ENCODE measurements at places on chromosomes 2 and 18. TPM values are rescaled to one million over a fixed set of nuclear protein-coding genes. Genes with fewer than 3 reads are reported as not detected.

DNA sequence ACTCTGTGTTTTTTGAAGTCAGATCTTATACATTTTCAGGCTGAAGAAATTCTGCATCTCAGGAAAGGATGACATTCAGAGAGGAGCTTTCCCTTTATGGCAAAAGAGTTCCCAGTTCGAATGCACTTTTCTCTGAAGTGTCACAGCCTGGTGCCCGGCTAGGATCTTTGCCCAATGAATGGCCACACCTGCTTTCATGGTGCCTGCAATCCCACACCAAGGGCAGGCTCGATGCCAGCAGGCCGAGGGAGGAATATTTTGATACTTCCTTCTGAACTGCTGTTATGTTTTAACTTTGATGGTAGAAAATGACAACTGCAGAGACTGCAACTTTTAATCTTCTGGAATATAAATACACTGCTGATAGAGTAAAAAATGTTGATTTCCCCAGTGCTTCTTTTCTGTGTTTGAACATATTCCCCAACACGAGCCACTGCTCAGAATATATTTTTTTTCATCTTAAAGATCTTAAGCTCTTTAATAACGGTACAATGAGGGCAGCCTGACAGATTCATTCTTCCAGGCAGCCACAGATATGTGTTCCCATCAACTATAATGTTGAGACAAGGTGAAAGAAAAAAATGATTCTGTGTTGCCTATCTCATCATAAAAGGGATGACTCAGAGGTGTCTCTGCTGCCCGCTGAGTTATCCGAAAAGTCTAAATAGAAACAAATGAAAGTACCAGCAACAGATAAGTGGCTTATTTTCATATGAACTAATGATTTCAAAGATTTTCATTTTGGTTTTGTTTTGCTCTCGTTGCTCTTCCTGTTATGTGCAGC lies 848.5 kb downstream of the DCDC2C start:
- no peak for DNase-seq

DNA sequence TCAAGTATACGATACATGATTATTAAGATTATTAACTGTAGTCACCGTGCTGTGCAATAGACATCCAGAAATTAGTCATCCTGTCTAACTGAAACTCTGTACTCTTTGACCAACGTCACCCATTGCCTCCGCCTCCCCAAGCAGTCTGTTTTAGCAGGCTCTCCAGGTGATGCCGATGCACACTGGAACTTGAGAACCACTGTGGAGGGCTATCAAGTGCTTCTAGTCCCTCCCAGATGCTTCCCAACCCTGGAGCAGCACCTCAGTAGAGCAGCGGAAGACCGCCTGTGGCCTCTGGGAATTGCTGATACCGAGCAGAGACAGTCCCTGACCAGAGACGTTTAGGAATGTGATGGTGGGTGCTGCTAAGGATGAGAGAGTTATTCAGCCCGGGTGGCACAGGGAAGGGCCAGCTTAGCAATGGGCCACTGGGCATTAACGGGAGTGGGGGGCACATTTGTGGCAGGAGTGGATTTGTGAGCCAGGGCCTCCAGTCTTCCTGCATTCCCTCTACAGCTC lies 50.7 kb downstream of the LIPG start:
- no peak for DNase-seq

DNA sequence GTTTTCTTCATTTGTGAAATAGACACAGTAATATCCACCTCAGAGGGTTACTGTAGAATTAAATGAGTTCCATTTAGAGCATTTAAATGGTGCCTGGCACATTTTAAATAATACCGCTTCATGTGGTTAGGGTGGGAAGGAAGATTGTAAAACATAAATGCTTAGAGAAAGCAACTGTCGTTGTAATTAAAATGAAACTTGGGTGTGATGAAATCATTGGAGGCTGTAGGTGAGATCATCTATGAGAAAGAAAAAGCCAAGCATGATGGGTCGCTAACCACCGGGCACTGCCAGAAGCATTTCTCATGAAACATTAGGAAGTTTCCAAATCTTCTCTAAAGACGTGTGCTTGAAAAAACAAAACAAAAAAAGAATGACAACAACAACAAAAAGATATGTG lies 8.2 kb upstream of the SLC39A10 start:
- DNase-seq, result no peak

GRCh38 chr2:238644095-238645081 lies 203.5 kb upstream of the TWIST2 start:
- peak; percentile 54 for DNase-seq

DNA sequence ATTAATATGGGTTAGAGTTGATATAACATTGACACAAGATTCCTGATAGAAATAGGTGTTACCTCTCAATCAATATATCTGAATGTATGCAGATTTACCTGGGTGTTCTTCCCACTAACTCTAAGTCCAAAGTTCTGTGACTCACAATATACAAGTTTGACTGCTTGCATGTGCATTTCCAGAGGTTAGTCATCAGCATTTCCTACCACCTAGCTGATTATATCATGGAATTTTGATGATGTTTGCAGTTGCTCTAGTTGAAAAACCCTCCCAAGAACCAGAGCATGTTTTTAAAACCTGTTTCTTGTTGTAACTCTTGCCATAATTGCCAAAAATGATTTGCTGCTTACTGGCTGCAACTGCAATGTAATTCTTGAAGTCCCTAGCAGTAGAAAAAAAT lies 15.0 kb upstream of the DSG1 start:
- DNase-seq, result no peak

LBH gene
- total RNA-seq, result 23.0 TPM

EPB41L5 gene
- total RNA-seq, result 17.3 TPM

GREB1 gene
- total RNA-seq, result 0.64 TPM

ESPNL gene
- 0.53 TPM for total RNA-seq

SOX11 gene
- total RNA-seq, result 12.7 TPM
